ENCODE measurements at places on chromosomes 6 and 20. TPM values are rescaled to one million over a fixed set of nuclear protein-coding genes. Genes with fewer than 3 reads are reported as not detected.

- no peak overlapping the region for H3K4me3 ChIP-seq
- H3K27ac ChIP-seq: no peak overlapping the region
- no peaks in the 10 kb centered on the region for H3K36me3 ChIP-seq
These were observed 10.4 kb upstream of the ZFAND3 start for GRCh38 chr6:37809197-37809543.

The GMPR gene
- total RNA-seq: 23.8 TPM

DNA sequence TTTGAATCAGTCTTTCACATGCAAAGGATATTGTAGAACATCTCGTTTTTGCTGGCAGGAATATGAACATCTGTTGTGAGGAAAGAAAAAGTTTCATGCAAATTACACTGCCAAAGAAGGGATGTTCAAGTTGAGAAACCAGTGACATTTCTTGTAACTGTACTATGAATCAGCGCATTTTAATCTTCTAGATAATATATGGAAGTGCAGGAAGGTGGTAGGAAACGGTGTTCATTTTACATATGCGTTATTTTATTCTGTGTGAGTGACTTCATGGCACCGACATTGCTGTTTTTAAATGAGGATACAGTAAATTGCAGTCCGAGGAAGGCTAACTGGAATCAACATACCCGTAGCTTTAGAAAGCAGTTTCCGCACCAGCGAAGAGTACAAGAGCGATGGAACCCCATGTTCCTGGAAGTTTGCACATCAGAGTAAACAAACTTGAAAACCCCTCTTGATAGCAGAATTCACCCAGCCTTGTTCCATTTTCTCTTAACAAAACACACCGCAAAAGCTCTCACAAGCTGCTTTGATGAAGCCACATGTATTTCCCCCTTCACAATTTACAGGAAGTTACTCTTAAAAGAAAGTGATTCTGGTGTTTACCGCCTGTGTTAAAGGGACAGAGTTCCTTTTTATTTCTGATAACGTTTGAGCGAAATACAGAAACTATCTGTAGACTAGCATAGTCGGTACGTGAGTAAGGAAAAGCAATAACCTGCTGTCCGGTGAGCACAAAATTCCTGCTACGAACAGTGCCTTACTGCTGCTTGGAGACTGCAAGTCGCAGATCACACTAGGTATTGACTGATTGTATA, 11.5 kb downstream of the PRDM1 start:
- H3K27me3 ChIP-seq: no peaks in the 10 kb centered on the region
- H3K36me3 ChIP-seq: no peaks in the 10 kb centered on the region
- H3K4me3 ChIP-seq: no peak overlapping the region
- H3K27ac ChIP-seq: no peak overlapping the region
- DNase-seq: no peak

GRCh38 chr6:63529498-63529897, 42.8 kb upstream of the LOC128125822 start:
- no peak overlapping the region for H3K4me3 ChIP-seq
- no peaks in the 10 kb centered on the region for H3K27me3 ChIP-seq
- H3K4me1 ChIP-seq: peaks cover 2% of the 10 kb centered on the region
- H3K27ac ChIP-seq: no peak overlapping the region

- DNase-seq: no peak
- peak overlapping the region; percentile 68 for H3K27ac ChIP-seq
- H3K36me3 ChIP-seq: no peaks in the 10 kb centered on the region
- H3K4me3 ChIP-seq: peak overlapping the region; percentile 89
- H3K27me3 ChIP-seq: no peaks in the 10 kb centered on the region
These were observed 25.7 kb upstream of the BTBD3 start for GRCh38 chr20:11891776-11892545.

DNA sequence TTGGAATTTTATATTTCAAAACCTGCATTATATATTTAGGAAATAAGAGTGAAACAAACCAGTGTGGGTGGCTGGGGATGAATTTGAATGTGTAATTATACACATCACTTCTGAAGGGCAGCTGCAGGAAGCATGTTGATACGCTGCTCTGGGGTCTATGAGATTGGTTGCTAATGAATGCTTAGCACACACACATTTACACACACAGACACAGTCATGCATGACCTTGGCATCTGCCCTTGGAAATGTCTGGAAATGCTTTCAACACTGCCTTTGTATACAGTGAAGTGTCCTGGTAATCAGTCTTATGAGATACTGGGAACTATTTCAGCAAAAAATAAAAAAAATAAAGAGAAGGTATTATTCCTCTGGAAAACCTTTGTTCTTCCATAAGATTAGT, 83.4 kb downstream of the ELOVL4 start:
- H3K4me1 ChIP-seq: no peaks in the 10 kb centered on the region
- H3K4me3 ChIP-seq: no peak overlapping the region
- no peak overlapping the region for H3K27ac ChIP-seq
- no peaks in the 10 kb centered on the region for H3K36me3 ChIP-seq

DNA sequence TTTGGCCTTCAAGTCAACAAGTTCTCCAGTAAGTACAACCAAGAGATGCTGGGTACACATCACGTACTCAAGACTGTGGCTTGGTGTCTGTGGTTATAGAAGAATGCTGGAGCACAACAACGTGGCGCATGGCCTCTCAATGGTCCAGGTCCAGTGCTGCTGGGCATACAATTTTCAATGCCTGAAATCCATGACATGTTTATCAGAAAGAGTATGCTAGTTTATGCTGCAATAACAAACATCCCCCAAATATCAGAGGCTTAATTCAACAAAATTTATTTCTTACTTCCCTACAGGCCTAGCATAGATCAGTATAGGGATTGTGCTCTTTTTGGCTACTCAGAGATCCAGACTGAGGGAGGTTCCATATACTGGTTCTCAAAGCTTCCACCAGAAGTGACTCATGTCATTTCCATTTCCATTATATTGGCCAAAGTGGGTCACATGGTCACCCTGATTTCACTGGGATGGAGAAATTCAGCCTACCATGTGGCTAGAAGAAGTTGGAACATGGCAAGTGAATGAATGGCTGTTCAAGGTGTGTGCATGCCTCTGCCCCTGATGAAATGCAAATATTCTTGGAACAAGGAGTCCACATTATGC, 33.3 kb upstream of the KIF16B start:
- no peaks in the 10 kb centered on the region for H3K4me1 ChIP-seq
- no peaks in the 10 kb centered on the region for H3K36me3 ChIP-seq
- DNase-seq: no peak
- H3K4me3 ChIP-seq: no peak overlapping the region
- no peak overlapping the region for H3K27ac ChIP-seq

The ERGIC3 gene
- total RNA-seq: 166 TPM

- H3K27ac ChIP-seq: peak overlapping the region; percentile 90
- H3K27me3 ChIP-seq: no peaks in the 10 kb centered on the region
- no peak overlapping the region for H3K4me3 ChIP-seq
- H3K36me3 ChIP-seq: no peaks in the 10 kb centered on the region
- peaks cover 1% of the 10 kb centered on the region for H3K4me1 ChIP-seq
These were observed 24.9 kb downstream of the KIF13A start for GRCh38 chr6:17962436-17963031.

- no peaks in the 10 kb centered on the region for H3K4me1 ChIP-seq
- H3K36me3 ChIP-seq: no peaks in the 10 kb centered on the region
- H3K27ac ChIP-seq: no peak overlapping the region
- H3K4me3 ChIP-seq: no peak overlapping the region
These were observed 96.3 kb downstream of the TRERF1 start for GRCh38 chr6:42355416-42355815.

DNA sequence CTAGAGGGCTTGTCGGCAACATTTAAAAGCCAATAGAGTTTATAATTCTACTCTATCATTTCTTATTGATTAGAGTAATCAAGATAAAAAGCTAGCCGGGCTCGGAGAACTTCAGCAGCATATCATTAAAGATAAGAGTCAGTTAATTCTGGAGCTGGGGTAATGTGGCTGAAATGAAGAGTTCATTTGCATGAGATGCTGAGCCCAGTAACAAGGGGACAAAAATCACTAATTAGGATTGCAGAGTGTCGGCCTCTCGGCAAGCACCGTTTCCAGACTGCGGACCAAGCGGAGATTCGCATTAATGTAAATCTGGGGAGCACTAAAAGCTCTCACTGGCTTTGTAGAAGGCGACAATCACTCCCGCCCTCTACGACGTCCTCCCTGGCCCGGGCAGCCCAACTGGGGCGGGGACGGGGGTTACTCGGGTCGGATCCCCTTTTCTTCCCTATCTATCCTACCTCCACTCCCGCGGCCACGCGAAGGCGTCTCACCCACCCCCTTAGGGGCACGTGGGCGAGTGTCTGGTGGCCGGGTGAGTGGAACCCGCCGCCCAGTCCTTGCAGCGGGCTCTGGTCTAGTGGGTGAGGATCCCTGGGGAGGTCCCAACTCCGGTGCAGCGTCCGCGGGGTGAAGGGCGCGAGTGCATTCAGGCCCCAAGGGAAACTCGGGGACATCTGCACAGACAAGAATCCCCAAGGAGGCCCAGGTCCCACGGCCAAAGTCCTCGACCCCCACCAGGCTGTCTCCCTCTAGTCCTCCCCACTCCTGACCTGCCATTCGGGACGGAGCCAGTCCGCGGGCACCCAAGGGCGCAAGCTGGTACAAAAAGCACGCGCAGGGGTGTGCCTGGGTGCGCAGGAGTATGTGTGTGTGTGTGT, 42.2 kb upstream of the OSTM1 start:
- H3K27me3 ChIP-seq: no peaks in the 10 kb centered on the region
- no peak overlapping the region for H3K27ac ChIP-seq
- H3K4me3 ChIP-seq: no peak overlapping the region
- DNase-seq: no peak

DNA sequence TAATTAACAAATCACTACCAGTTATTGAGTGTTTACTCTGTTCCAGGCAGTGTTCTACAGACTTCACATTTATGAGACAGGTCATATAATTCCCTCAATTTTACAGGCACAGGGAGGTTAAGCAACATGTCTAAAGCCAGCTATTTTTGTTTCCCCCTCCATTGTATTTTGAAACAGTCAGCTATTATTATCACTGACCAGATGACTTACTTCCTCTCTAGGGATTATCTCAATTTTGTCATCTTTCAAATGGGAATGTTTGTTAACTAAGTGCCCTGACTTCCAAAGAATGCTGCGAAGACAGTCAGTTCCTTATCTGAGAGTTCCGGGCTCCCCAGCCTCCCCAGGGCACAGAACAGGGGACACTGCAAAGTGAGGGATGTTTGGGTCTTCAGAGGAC, 5.6 kb upstream of the CNPY3 start:
- DNase-seq: no peak
- H3K4me1 ChIP-seq: no peaks in the 10 kb centered on the region
- H3K36me3 ChIP-seq: no peaks in the 10 kb centered on the region
- H3K27me3 ChIP-seq: no peaks in the 10 kb centered on the region
- no peak overlapping the region for H3K4me3 ChIP-seq
- no peak overlapping the region for H3K27ac ChIP-seq

The UBE2V1 gene
- 107 TPM for total RNA-seq

- H3K4me3 ChIP-seq: no peak overlapping the region
- DNase-seq: no peak
- no peaks in the 10 kb centered on the region for H3K36me3 ChIP-seq
- no peaks in the 10 kb centered on the region for H3K4me1 ChIP-seq
- H3K27me3 ChIP-seq: no peaks in the 10 kb centered on the region
These were observed 3.4 kb upstream of the KCNG1 start for GRCh38 chr20:51026269-51026668.

GRCh38 chr6:107275330-107275865, 160.1 kb upstream of the BEND3 start:
- no peaks in the 10 kb centered on the region for H3K27me3 ChIP-seq
- no peaks in the 10 kb centered on the region for H3K36me3 ChIP-seq
- no peak overlapping the region for H3K27ac ChIP-seq

The NRSN1 gene
- not detected for total RNA-seq

The MYH7B gene
- 0.57 TPM for total RNA-seq

DNA sequence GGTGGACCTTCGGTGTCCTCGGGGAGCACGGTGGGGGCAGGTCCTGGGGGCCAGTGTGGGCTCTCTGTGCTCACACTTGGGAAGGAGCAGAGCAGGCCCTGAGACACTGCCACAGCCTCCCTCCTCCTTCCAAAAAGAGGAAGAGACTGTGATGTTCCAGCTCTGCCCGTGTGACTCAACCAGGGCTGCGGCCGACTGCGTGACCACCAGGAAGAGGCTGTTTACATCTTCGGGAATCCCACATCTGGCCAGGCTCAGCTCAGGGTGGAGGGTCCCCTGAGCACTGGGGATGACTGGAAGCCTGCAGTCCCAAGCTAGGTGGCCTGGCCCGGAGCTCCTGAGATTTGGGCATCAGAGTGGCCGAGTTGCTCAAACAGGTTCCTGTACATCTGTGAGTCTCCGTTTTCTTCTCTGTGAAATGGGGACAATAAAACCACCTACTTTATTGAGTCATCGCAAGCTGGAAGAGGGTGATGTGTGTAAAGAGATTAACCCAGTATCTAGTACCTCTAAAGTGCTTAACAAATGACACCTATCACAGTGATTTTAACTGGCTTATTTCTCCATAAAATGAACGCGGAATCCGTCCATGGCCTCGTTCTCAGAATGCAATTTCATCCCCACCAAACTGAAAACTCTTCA, 242.1 kb downstream of the DLL1 start:
- H3K4me3 ChIP-seq: no peak overlapping the region
- H3K36me3 ChIP-seq: no peaks in the 10 kb centered on the region
- no peak overlapping the region for H3K27ac ChIP-seq
- no peaks in the 10 kb centered on the region for H3K4me1 ChIP-seq

DNA sequence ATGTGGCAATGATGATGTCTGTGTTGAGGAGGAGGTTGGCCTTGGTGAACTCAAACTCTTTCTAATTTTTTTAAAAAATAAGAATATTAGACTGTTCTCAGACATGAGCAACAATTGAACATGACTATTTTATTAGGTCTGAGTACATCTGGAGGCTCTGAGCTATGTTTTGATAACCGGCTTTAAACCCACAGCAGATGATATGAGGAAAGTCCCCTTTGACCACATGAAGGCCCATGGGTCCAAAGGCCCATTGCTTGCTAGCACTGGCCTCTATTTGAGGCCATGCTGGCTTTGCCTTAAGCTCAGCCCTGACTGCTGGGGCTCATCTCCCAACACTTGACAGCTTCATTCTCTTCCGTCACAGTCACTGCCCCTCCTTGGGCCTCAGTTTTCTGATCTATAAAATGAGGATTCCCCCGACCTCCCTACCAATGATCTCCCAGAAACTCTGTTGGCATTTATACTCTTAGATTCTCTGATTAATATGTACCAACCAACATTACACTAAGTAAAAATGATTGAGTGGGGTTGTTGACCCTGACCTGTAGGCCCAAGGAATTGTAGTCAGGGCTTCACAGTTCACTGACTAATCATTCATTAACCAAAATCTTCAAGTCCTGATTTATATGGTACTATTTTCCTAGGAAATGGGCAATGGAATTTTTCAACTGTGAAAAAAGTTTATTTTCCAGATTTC, 23.9 kb upstream of the TINAG start:
- H3K36me3 ChIP-seq: no peaks in the 10 kb centered on the region
- DNase-seq: no peak
- no peaks in the 10 kb centered on the region for H3K27me3 ChIP-seq
- H3K4me1 ChIP-seq: no peaks in the 10 kb centered on the region

GRCh38 chr20:16175322-16175961, 397.8 kb downstream of the KIF16B start:
- H3K4me1 ChIP-seq: no peaks in the 10 kb centered on the region
- H3K4me3 ChIP-seq: no peak overlapping the region
- no peaks in the 10 kb centered on the region for H3K27me3 ChIP-seq
- no peak for DNase-seq

The MOG gene
- total RNA-seq: not detected

- H3K27me3 ChIP-seq: no peaks in the 10 kb centered on the region
- DNase-seq: peak; percentile 74
- no peak overlapping the region for H3K4me3 ChIP-seq
- no peaks in the 10 kb centered on the region for H3K36me3 ChIP-seq
- peak overlapping the region; percentile 11 for H3K27ac ChIP-seq
- H3K4me1 ChIP-seq: peaks cover 1% of the 10 kb centered on the region
These were observed 108.7 kb downstream of the NCOA3 start for GRCh38 chr20:47610247-47610944.

GRCh38 chr20:47358039-47358671, 1.7 kb upstream of the ZMYND8 start:
- H3K4me3 ChIP-seq: no peak overlapping the region
- H3K27ac ChIP-seq: peak overlapping the region; percentile 86
- H3K36me3 ChIP-seq: no peaks in the 10 kb centered on the region
- no peak for DNase-seq

All from aorta (tissue), 5 donors.